NCI-H82 (cell line): ENCODE measurements at places on chromosomes 1 and 21.

- no peak for DNase-seq
Observed at GRCh38 chr1:54371942-54372275, 34.3 kb downstream of the SSBP3 start.

DNA sequence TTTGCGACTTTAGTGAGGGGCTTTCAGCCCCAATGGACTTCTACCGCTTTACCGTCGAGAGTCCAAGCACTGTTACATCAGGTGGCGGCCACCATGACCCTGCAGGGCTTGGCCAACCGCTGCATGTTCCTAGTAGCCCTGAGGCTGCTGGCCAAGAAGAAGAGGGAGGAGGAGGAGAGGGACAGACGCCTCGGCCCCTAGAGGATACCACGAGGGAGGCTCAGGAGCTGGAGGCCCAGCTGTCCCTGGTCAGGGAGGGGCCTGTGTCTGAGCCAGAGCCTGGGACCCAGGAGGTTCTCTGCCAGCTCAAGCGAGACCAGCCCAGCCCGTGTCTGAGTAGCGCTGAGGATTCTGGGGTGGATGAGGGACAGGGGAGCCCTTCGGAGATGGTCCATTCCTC lies 8.6 kb upstream of the SLC25A34 start:
- peak; percentile 47 for DNase-seq

- DNase-seq = no peak
Observed at GRCh38 chr1:221823149-221823548, 81.3 kb upstream of the DUSP10 start.

- DNase-seq = peak; percentile 21
Observed at GRCh38 chr1:36365381-36365780, 20.3 kb downstream of the STK40 start.

DNA sequence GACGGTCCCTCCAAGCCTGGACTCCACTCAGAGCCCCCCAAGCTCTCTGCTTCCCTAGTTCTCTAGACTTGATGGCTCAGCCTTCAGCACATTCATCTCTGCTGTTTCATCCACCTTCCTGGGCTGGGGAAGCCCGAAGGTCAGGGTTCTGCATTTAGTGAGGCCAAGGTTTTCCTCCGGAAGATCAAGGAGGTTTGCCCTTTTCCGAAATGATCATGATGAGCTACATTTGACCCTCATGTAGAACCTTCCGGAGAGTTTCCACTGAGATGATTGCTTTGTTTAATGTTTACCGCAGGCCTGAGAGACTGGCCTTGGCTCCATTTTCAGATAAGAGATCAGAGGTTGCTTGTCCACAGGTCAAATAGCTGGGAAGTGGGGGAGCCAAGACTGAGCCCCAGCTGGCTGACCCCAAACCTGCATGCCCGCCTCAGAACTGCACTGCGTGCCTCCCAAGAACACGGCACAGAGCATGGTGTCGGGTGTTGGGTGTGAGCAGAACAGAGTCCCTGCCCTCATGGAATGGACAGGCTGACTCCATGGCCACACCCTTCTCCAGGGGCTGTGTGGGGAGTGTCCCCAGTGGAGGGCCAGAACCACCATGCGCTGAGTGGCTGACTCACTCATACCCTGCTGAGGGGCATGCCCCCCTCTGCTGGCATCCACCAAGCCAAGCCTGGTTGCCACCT lies 200.8 kb upstream of the TMEM51 start:
- no peak for DNase-seq

DNA sequence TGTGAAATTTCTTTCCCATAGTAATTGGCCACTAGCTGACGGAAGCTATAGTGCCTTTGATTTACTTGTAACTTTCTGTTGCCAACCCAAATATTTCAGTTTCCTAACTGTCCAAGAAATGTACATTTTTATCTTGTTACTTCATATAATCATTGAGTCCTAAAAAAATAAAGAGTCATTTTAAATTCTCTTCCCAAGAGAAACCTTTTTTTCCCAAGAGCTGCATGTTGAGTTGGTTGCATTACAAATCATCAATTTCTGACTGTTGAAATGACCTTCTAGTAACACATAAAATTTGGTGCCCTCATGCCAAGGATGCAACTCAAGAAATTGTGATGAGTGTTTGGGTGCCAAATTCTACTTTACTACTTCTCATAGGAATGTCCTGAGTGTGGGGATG lies 61.0 kb downstream of the HMCN1 start:
- no peak for DNase-seq

DNA sequence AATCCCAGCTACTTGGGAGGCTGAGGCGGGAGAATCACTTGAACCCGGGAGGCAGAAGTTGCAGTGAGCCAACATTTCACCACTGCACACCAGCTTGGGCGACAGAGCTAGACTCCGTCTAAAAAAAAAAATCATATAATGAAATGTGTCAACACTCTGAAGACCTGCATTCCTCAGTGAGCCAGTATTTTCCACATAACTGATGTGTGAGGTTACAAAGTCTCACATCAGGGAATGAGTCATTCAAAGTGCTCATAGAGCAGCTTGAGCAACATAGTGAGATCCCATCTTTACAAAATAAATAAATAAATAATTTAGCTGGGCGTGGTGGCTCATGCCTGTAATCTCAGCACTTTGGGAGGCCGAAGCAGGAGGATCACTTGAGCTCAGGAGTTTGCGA lies 65.5 kb downstream of the CASZ1 start:
- no peak for DNase-seq

DNA sequence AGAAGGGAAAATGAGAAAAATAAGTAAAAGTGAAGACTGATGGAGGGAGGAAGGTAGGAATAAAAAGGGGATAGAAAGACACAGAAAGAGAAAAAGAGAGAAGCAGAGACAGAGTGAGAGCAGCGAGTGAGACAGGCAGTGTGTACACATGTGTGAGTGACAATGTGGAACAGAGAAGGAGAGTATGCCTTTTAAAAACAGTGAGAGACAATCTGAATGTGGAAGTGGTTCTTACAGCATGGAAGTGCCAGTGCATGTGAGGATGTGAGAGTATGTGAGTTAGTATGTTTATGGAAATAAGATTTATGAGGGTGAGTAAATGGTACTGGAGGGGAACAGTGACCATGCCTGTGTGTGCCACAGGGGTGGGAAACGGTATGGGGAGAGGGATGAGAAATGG lies 1.2 kb downstream of the NEGR1 start:
- DNase-seq = no peak

DNA sequence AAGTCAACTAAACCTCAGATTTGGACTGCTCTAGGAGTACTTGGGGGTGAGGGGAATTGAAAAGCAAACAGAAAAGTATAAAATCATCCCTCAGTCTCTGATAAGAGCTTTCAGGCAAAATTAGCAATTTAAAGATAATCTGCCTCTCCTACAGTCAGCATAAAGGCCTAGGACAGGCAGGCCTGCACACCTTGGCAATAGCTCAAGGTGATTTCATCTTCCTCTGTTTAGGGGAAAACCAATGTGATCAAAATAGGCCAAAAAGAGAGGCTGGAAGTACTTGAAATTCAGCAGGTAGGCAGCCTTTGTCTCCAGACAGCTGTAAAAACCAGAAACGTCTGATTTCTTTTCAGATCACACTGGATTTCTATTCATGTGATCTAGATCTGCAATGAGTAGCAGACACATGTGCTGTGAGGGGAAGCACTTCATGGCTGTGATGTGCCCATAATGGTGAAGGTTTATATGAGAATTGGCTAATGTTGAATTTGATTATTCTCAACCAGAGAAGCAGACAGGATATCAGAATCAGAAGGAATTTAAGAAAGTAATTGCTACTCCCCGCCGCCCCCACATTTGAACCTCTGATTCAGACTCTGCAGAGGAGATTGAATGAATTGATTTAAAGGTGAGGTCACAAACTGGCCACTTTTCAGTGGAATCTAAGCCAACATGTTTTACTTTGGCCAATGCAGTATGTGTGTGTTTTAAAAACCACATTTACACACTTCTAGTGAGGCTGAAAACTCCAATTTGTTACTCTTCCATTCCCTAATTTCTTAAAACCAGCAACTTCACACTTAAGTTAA lies 45.8 kb upstream of the DNASE2B start:
- no peak for DNase-seq
